Non-pigmented ciliary epithelial cell (primary cell): ENCODE measurements at places on chromosomes 2 and 18.
A peak's percentile ranks its signal among the peaks of the same experiment; 100 is the strongest.

DNA sequence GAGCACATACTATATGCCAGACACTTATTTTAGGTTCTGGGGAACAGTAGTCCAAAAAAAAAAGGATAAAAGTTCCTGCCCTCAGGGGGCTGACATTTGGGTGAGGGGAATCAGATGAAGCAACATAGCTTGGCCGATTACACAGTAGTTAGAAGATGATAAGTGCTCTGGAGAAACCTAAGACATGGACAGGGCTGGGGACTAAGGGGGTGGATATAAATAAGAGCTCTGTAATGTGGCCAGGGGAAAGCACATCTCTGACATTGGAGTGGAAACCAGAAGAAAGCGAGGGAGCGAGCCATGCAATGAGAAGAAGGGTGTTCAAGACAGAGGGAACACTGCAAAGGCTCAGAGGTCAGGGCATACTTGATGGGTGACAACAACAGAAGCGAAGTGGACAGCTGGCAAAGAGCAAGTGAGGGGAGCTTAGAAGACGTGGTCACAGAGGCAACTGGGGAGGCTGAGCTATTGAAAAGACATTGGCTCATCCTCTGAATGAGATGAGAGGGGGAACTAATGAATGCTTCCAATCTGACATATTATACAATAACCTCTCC is 11.4 kb downstream of the TMEM182 start:
- DNase-seq: no peak

- DNase-seq: peak; percentile 58
These were observed 130.6 kb upstream of the HAAO start for GRCh38 chr2:42922790-42923579.

DNA sequence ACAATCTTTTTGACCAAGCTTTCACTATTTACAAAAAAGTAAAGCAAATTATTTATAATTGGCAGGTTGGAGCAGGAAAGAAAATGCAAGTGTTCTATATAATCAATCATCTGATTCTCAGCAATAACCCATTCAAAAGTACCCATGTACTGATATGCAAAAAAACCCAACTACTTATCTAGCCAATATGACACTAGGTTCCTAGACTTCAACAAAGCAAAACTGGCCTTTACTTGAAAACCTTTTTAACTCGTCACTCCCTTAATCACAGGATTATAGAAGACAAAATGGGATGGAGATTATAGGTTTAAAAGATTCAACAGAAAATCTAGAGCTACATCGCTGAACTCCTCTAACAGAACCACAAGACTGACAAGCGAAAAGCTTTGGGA is 3.6 kb downstream of the TLK1 start:
- DNase-seq: no peak

- DNase-seq: no peak
These were observed 181.0 kb upstream of the HNRNPA3 start for GRCh38 chr2:177031438-177032180.

DNA sequence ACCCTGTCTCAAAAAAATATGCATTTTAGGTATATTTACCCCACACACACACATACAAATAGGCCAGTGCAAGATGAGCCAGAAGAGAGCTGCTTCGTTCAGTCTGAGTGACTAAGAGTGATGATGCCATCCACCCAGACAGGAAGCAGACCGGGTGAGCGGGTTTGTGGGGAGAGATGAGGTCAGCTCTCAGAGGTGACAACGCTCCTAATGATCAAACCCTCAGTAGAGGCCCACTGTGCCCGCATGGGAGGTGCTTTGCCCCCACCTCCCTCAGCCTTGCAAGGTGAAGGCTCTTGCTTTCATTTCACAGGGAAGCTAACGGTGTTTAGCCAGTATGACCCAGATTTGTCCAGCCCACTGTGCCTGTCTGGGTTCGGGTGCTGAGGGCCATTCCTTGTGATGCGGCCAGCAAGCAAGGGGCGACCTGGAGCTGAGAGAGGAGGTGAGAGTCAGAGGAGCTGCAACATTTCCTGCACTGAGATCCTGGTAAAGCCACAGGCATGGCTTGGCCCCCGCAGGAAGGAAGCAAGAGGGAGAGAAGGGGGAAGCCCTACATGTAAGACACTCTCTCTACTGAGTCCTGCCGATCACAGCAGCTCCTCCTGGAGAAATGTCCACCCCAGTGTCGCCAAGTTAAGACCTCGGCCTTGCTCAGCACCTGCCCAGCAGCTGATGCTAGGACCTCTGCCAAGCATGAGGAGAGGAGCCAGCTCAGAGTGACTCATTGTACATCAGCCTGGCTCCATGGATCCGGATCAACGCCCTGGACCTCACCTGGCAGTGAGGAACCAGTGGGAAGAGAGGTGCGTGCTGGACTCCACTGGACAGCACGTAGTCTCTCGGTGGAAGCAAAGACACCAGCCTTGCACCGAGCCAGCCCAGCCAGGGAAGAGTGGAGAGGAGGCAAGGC is 37.0 kb downstream of the NIFK start:
- DNase-seq: no peak

DNA sequence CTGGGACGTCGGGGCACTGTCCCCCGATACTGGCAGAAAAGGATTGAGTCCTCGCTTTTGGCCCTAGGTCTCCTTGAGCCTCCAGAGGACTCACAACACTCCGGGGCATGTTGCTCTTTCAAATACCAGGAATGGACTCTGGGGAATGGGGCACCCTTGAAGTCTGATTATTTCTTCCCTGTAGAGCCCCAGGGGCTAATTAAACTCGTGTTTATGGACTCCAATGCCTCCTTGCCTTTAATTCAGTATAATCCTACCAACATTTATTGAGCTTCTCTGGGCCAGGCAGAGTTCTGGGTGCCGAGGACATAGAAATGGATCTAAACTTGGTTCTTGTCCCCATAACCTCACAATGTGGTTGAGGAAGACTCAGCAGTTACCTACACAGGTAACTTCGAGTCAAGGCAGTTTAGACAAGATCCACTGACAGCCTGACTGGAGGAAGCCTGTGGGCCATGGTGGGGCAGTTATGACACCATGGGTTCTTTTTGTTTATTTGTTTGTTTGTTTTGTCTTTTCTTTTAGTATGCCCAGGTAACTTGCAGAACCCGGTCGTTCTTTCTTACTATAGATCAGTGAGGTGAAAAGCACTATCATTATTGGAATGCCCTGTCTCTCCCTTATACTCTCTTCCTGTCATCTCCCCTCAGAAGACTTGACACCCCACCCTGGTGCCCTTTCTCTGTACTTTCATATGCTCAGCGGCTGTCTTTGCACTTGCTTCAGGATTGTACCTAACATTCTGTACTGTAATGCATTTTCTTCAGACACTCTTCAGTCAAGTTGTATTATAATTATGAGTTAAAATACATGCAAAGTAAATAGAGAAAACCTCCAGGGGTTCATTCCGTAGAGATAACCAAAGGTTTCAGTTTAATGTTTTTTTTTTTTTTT is 3.2 kb downstream of the CFLAR start:
- no peak for DNase-seq

- no peak for DNase-seq
These were observed 824.3 kb upstream of the ZEB2 start for GRCh38 chr2:145344076-145344724.

GRCh38 chr18:54626779-54627178 is 35.7 kb downstream of the DYNAP start:
- no peak for DNase-seq

- DNase-seq: no peak
These were observed 160.4 kb downstream of the SMAD7 start for GRCh38 chr18:48790226-48790863.

GRCh38 chr2:138942466-138942865 is 162.3 kb upstream of the NXPH2 start:
- no peak for DNase-seq

DNA sequence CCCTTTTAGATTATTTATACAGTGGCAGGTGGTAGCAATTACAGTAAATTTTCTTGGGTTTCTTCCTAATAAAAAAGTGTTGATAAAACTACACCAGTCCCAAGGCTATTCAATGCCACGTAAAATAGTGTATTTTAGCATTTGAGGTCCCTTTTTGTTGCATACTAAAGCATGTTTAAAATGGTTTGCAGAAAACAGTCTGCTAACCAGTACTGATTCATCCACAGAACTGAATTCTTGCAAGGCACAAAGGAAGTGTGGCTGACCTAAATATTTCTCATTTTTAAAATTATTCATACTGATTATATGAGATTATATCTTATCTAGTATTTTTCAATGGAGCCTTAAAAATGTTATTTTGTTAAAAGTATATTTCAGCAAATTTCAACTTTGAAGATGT is 98.1 kb downstream of the SMAD2 start:
- peak; percentile 8 for DNase-seq

- no peak for DNase-seq
These were observed 57.1 kb upstream of the TWIST2 start for GRCh38 chr2:238790833-238791230.

DNA sequence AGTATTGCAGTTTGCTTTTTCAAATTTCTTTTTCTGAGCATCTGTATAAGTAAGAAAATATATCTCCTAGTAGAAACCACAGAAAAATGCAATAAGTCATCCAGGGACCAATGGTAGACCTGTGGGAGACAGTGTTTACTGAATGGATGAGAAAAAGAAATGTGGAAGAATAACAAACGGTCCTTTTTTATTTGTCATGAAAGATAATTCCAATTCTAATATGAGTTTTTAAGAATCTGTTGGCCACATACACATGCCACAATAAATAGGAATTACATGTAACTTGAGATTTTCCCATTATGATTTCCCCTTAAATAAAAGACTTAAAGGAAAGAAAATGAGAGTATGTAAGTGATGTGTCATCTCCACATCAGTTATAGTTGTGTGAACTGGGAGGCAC is 107.7 kb upstream of the RAB27B start:
- DNase-seq: no peak

GRCh38 chr2:234691968-234692955 is 195.4 kb upstream of the ARL4C start:
- no peak for DNase-seq

DNA sequence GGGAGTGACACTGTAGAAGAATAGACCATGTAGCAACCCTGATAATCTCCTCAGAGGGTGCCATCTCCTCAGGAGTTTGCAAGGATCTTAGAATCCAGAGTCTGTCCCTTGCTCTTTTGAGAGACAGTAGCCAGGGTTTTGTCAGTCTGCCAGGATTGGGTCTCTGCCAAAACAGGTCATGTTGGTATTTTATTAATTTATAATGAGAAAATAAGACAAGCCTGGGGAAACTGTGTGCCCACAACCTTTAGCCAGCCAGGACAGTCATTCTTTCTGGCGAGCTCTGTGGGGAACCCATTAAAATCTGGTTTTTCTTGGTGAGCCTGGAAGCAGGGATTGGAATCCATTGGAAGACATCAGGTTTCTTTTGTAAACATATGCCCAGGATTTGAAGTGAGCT is 78.6 kb downstream of the PTPRM start:
- DNase-seq: no peak

DNA sequence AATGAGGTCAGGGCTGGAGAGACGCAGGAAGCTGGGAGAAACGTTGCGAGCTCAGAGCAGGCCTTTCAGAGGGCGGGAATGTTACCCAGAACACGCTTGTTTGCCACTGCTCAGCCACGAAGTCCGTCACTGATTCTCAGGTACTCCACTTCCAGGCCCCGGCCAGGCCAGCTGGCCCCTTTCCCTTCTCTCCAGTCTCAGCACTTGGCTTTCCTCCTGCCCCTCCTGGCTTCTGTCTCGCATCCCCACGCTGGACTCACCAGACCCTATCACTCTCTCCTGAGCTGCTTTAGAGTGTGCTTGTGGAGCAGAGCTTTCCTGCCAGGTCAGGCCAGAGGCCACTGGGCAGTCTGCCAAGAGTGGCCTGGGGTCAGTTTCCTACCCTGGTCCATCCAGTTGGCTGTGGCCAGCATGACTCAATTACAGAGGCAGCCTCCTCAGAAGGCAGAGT is 151.4 kb downstream of the TWIST2 start:
- no peak for DNase-seq

DNA sequence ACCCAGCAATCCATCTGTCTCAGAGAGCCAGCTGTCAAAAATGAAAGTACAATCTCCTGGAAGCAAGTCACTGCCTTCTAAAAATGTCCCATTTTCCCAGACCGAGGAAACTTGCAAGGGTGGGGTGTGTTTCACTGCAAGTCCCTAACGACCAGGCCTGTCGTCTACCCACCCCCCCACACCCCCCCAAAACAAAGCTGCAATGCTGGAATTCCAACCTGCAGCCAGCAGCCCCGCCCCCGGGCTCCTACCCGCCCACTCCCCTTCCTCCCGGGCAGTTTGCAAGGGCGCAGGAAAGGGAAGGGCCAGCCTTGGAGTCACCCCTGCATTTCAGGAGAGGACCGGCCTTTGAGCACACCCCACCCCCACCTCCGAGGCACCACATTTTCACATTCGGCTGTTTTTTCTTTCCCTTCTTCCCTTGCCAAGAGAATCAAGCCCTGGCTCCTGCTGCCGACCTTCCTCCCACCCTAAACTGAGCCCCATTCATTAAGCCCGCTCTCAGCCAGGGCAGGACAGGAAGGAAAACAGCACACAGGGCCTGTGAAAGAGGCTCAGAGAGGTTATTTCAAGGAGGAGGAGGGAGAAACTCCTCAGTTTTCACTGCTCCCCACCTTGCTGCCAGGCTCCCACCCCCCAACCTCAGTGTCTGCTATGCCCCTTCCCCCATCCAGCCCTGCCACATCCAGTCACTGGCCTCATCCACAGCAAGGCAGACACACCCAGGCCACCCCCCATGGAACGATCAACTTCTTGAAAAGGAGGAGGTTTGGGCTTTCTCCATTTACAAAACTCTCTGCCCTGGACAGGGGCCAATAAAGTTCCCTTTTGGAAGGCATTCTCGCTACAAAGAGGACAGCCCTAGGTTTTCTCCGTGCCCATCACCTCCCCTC is 11.3 kb downstream of the SMAD7 start:
- DNase-seq: no peak

- DNase-seq: no peak
These were observed 11.8 kb upstream of the NEDD4L start for GRCh38 chr18:58032233-58032632.

- DNase-seq: no peak
These were observed 1.4 kb downstream of the SOX11 start for GRCh38 chr2:5693287-5694201.

DNA sequence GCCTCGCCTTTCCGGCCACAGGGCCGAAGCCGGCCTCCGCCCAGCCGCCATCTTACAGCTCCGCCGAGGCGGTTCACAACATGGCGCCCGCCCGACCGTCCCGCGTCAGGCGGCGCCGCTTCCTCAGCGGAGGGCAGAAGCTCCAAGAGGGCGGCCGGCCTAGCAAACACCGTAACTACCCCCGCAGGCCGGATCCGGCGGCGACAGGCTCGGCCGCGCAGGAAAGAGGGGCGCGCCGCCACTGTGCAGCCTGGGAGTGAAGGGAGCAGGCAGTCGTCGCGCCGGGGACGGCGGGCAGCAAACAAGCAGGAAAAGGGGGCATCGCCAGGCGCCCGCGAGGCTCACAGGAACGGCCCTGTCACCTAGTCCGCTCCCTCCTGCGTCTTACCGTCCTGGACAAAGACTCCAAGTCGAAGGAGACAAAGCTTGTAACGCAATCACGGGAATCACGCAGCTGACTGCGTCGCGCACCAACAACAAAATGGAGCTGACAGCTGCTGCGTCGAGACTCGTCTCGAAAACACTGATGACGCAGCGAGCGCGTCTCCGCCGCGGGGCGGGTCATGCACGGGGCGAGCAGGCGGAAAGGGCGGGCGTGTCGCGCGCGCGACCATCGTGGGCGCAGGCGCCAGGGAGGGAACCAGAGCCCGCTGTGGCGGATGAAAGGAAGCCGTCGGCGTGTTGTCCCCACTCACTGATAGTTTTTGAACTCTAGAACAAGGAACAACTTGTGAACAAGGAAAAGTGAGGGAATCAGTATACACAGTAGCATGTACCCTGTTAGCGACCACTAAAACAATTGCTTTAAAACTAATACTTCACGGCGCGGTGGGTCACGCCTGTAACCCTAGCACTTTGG is at the start of gene CLK1:
Gene CLK1 (minus strand): TSS at position 483 of the 859 bp plus-strand sequence. CDS start 2,796 bp downstream, outside the sequence.
- DNase-seq: peak; percentile 61
